ENCODE measurements at places on chromosomes 11 and 22.

GRCh38 chr11:62974848-62975522 is 9.8 kb downstream of the SLC22A6 start:
- DNase-seq = no peak

GRCh38 chr11:65036931-65037330 is 4.1 kb upstream of the SAC3D1 start:
- DNase-seq = peak; percentile 79

- DNase-seq = no peak
Measured at GRCh38 chr11:115644856-115645255, 140.6 kb upstream of the CADM1 start.

DNA sequence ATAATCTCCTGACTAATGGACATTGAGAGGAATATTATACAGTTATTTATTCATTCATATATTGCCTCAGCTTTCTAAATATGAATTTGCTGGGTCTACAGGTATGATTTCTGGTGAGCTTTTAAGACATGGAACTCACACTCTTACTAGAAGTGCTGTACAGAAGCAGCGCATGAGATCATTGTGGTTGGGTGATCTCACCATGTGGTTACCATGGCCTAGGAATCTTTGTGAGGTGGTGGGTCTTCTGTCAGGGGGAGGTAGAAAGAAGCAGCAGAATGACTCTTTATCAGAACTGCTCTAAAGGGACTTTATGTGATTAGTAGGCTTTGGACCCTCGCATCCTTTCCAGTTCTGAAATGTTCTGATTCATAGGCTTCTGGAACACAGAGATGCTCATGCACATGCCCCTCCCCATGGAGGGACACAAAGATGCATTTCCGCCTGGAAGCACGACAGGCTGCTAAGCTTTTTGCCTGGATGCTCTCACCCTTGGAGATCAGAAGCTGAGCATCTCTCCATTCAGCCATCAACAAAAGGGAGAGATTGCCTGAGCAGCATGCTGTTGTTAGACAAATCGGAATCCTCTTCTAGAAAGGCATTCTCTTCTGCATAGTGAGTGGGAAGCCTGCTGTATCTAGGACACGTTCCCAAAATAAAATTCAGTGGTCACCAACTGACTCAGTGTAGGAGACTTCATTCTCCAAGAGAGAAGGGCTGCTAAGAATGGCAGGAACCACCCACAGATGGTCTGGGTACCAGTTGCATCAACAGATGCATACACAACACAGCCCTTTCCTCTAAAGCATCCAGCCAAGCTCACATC is 51.3 kb downstream of the KIRREL3 start:
- DNase-seq = no peak

DNA sequence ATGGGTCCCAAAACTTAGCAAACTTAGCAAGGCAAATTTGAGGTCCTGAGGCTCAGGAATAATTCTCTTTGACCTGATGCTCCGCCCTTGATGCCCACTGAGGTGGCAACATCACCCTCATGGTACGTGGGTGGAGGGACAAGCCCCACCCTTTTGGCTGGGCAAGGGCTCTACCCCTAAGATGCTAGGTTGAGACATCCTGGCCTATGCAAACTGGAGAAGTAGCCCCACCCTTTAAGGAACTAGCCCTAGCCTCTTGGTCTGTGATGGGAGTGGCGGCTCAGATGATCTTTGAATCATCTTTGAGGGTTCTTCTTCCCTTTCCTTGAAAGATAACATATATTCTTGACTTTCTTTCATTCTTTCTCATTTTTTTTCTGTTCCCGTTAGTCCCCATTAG is 32.9 kb downstream of the CABIN1 start:
- DNase-seq = no peak

- DNase-seq = peak; percentile 43
Measured at GRCh38 chr11:112762707-112763090, 198.5 kb upstream of the NCAM1 start.

GRCh38 chr22:24077416-24077815 is 66.3 kb downstream of the CABIN1 start:
- no peak for DNase-seq

DNA sequence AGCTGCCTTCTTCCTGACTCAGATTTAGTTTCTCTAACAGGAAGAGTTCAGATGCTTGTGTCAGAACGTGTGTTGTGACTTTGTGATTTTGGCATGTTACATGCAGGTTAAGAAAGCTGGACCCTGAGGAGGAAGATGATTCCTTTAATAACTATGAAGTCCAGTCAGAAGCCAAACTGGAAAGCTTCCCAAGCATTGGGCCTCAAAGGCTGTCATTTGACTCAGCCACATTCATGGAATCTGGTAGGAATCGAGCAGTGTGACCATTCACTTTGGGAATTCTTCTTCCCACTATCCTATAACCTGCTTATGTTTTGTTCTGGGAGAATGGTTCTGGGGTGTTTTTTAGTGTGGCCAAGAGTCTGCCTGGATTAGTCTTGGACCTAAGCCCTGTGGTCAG is 48.0 kb downstream of the CABIN1 start:
- no peak for DNase-seq

GRCh38 chr11:10651656-10652361 is 41.7 kb downstream of the IRAG1 start:
- no peak for DNase-seq

DNA sequence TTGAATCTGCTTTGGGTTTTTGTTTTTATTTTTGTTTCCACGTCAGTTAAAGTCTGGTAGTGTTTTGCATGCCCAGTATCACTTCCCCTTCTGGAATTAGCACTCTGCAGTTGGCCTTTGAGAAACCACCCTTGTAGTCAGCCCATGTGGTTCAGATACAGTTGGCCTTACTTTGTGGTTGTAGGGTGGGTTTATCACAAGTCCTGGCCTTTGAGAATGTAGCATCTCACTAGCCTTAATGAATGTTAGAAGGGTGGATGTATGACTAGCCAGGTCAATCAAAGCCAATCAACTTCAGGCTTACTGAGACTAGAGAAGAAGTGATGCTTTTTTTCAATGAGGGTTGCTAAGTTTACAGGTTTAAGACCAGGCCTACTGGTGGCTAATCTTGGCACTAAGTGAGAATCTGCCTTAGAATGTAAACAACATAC is 19.8 kb downstream of the ARL14EP start:
- DNase-seq = no peak

GRCh38 chr11:113991170-113991569 is 16.3 kb downstream of the HTR3A start:
- DNase-seq = no peak

DNA sequence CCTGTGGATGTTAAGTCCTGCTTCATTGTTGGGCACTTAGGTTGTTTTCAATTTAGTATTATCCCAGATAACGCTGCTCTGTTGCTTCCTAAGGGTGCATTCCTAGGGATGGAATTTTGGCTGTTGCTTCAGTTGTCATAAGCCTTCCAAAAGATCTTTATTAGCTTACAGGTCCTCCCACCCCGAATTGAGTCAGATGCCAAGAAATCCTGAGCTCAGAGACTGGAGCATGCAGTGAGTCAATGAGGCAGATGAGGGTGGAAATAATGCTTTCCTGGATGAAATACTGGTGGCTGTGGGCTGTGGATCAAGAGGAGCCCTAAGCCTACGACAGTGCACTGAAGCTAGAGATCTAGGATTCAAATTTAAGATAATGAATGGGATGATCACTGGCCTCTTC is 10.7 kb upstream of the IL18BP start:
- no peak for DNase-seq

DNA sequence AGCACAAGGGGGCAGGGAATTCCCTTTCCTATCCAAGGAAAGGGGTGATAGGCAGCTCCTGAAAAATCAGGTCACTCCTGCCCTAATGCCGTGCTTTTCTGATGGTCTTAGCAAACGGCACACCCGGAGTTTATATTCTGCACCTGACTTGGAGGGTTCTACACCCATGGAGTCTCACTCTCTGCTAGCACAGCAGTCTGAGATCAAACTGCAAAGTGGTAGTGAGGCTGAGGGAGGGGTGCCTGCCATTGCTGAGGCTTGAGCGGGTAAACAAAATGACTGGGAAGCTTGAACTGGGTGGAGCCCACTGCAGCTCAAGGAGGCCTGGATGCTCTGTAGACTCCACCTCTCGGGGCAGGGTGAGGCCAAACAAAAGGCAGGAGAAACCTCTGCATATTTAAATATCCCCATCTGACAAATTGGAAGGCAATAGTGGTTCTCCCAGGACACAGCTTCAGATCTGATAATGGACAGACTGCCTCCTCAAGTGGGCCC is 194.7 kb downstream of the OR4A47 start:
- DNase-seq = no peak

Measured in head of caudate nucleus (tissue), 42 donors.